NCI-H748 treated with DMSO at 0.1 percent for 48 hours (cell line): ENCODE measurements at places on chromosomes 12 and 14.

DNA sequence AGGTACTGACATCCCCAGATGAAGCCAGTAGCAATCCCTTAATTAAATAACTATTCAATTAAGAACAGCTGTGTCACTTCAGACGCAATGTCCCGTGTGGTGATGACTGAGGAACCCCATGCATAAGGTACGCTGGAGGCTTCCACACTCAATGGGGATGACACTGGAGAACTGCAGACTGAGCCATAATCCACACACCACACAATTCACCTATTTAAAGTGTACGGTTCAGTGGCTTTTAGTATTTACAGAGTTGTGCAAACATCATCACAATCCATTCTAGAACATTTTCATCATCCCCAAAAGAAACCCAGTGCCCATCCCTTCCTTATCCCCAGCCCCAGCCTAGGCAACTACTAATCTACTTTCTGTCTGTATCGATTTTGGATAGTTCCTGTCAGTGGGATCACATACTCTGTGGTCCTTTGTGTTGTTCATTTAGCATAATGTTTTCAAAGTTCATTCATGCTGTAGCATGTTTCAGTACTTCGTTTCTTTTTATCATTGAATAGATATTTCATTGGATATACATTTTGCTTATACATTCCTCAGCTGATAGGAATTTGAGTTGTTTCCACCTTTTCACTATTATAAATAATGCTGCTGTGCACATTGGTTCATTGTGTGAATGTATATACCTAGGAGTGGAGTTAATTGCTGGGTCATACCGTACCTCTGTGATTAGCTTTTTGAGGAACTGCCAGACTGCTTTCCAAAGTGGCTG, 61.1 kb downstream of the NINJ2 start:
- DNase-seq, result no peak

- no peak for DNase-seq
Observed at GRCh38 chr14:71491931-71492330, 440.3 kb upstream of the RGS6 start.

GRCh38 chr12:110028323-110028722, 20.0 kb downstream of the C12orf76 start:
- no peak for DNase-seq

DNA sequence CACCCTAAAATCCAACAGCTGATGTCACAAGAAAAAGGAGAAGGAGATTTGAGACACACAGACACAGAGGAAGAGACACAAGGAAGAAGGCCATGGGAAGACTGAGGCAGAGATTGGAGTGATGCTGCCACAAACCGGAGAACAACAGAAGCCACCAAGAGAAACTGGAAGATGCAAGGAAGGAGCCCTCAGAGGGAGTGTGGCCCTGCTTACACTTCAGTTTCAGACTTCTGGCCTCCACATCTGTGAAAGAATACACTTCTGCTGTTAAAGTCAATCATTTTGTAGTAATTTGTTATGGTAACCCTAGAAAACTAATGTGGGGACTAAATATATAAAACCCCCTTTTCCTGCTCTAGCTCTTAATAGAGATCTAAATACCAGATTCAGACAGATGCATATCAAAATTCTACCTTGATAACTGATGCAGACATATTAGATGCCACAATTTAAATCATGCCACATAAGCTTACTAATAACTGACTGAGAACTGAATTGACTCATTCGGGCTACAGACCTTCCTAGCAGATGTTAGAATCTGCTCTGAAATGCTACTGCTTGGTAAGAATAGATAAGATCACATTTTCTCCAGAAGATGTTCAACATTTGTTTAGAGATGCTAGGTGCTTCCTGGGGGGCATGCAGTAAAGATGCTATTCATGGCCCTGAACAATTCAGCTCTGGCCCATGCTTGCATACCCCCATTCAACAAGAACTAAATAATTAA, 113.1 kb upstream of the CCND2 start:
- DNase-seq, result no peak

DNA sequence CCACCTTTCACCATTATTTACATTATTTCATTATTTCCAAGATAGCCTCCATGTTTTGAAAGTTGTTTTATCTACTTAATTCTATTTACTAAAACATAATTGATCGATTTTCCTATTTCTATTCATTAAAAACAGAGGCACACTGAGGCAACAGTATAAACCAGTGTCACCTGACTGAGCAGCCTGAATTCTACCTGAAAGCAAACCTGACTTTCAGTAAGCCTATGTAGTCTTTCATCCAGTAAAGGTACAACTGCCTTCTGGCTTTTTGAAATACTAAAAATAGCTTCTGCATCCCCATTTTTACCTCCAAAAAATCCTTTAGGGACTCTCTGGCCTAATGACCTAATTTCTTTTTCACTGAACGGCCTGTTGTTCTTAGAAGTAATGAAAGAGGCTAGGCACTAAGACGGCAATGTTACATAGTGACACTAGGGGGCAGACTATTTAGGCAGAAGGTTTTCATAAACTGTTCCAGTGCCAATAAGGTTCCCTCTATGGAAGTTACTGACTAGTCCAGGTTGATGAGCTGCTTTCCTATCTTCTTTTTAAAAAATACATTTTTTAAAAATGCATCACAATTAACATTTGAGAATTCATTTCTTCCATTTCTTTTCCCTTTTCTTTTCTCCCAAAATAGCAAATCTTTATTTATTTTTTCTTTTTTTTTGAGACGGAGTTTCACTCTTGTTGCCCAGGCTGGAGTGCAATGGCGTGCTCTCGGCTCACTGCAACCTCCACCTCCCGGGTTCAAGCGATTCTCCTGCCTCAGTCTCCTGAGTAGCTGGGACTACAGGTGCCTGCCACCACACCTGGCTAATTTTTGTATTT, 17.5 kb downstream of the ANAPC5 start:
- peak; percentile 85 for DNase-seq

- DNase-seq, result no peak
Observed at GRCh38 chr12:108289350-108290161, 49.6 kb downstream of the CMKLR1 start.

GRCh38 chr14:77055306-77055705, 26.8 kb upstream of the IRF2BPL start:
- DNase-seq, result no peak

DNA sequence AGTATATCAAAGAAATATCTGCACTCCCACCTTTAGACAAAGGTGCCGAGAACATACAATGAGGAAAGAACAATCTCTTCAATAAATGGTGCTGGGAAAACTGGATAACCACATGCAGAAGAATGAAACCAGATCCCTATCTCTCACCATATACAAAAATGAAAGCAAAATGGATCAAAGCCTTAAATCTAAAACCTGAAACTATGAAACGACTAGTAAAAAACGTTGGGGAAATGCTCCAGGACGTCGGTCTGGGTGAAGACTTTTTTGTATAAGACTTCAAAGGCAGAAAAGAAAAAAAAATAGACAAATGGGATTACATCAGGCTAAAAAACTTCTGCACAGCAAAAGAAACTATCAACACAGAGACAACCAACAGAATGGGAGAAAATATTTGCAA, 83.8 kb downstream of the PPM1A start:
- DNase-seq, result no peak

GRCh38 chr12:14564336-14564959, 3.2 kb downstream of the PLBD1 start:
- DNase-seq, result no peak

DNA sequence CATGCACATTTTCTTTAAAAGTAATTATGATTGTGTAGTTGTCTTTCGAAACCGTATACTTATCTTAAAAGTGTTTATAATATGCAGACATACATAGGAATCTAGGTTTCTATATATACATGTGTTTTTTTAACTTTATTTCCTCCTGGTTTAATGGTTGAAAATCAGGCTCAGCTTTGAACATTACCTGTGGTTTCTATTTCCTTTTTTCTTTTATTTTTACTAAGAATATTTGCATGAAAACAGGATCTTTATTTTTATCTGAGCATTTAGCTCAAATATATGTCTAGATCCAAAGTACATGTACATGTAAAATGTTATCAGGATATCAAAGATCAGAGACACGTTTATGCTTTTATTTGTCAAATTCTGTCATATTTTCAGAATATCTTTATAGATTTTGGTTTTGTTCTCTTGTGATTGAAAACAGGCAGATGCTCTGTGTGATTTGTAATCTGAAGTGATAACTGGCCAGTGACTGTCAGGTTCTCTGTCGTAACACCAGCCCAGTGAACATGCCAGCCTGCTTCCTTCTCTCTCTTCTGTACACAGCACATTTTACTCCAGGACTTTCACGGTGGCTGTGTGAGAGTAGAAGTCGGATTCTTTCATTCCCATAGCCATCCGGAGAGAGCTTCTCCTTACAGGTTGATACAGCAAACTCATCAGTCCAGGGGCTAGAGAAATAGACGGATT, 13.7 kb downstream of the TCTN1 start:
- no peak for DNase-seq

GRCh38 chr12:121061831-121062230, 22.8 kb upstream of the OASL start:
- peak; percentile 10 for DNase-seq

GRCh38 chr14:72970058-72970630, 43.9 kb downstream of the DCAF4 start:
- DNase-seq, result no peak

- DNase-seq, result no peak
Observed at GRCh38 chr12:67077617-67078016, 191.5 kb upstream of the CAND1 start.

DNA sequence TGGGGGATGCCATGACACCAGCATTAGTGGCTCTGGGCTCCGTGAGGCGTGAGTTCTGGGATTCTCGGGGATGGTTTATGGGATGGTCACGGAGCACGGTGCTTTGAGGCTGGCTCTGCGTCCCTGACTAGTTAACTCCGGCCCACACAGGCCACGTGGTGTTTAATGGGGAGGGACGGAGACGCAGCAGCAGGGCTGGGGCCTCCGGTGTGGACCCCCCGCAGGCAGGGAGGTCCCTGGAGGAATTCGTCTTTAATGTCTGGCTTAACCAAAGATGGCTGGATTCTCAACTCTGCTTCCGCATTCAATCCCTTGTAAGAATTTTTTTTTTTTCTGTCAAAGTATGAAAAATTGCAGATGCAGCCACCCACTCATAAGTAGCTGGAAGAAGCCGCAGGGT, 86.4 kb upstream of the RFLNA start:
- no peak for DNase-seq

- DNase-seq, result no peak
Observed at GRCh38 chr12:2752676-2753371, 41.9 kb upstream of the FKBP4 start.

- DNase-seq, result peak; percentile 13
Observed at GRCh38 chr14:70448633-70449340, 3.2 kb upstream of the ADAM21 start.

GRCh38 chr12:69660164-69660863, 38.8 kb downstream of the BEST3 start:
- no peak for DNase-seq

DNA sequence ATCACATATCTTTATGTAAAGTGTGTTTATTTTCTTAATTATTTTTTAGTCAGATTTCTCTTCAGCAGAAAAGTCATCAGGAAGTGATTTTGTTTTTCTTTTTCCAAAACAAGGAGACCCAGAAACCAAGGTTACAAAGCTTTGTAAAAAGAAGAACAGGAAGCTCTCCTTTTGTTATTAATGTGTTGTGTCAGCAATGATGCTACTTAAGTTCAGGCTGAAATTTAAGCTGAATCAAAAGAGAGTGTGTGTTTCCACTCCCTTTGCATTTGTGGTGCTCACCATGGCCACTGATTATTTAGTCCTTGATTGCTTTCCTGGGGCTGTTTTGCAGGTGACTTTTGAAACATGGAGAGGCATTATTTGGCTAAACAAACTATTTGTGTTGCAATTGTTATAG, 155.3 kb upstream of the ATP2B1 start:
- DNase-seq, result peak; percentile 85

GRCh38 chr14:20550926-20551325, 9.9 kb downstream of the RNASE9 start:
- DNase-seq, result no peak

- no peak for DNase-seq
Observed at GRCh38 chr12:84732828-84733340, 179.7 kb downstream of the SLC6A15 start.

- DNase-seq, result no peak
Observed at GRCh38 chr14:95047754-95048153, 109.6 kb downstream of the DICER1 start.

DNA sequence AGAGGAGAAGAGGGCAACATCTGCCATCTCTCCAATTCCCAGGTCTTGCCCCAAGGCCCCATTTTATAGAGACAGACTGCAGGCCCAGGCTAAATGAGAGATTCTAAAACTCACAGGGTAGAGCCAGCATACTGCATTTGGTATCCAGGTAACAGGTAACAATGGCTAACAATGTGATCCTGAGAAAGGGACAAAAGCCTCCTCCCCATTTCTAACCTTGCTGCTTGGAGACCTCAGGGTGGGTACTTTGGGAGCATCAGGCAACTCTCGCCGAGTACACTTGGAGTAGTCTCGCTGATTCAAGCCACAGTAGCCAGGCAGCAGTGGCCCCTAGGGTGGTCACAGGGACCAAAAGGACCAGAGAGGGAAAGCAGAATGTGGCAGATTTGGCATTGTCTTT, 162.6 kb upstream of the PLEKHA5 start:
- no peak for DNase-seq

GRCh38 chr12:100169345-100169744, 26.7 kb upstream of the BLTP3B start:
- DNase-seq, result no peak

- peak; percentile 14 for DNase-seq
Observed at GRCh38 chr12:63814146-63814772, 30.2 kb upstream of the SRGAP1 start.

GRCh38 chr14:77221241-77221871, 39.8 kb downstream of the TMEM63C start:
- DNase-seq, result no peak

DNA sequence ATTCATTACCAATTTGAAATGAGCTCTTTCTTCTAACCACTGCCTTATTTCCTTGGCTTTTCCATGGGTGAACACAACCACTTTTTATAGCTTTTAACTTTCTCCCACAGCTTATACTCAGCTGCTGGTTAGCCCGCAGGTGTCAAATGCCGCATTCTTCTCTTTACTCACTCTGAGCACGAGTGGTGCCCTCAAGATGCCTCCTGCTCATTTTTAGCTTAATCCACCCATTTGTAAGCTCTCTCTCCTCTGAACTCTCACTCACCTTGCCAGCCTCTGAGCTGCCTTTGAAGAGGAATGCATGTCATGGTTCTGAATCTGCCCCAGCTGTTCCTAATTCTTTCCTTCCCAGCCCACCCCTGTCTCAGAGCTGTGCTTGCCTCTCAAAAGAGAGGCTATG, 449.4 kb upstream of the PRICKLE1 start:
- DNase-seq, result no peak

DNA sequence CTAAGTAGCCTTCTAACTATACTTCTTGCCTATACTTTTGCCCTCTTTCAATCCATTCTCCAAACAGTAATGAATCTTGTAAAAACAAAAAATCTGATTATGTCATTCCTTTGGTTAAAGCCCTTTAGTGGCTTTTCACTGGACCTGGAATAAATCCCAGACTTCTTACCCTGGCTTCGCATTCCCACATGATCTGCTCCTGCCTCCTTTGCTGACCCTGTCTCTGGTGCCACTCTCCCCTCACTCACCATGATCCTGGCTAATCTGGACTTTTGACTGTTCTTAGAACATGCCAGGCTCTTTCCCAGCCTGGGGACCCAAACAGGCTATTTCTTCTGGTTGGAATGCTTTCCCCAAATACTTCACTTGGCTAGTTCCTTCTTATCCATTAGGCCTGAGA, 7.9 kb downstream of the MIA2 start:
- DNase-seq, result no peak
